Islet precursor cell (in vitro differentiated cells): ENCODE measurements at places on chromosomes 11 and 22.
A peak's percentile ranks its signal among the peaks of the same experiment; 100 is the strongest.

DNA sequence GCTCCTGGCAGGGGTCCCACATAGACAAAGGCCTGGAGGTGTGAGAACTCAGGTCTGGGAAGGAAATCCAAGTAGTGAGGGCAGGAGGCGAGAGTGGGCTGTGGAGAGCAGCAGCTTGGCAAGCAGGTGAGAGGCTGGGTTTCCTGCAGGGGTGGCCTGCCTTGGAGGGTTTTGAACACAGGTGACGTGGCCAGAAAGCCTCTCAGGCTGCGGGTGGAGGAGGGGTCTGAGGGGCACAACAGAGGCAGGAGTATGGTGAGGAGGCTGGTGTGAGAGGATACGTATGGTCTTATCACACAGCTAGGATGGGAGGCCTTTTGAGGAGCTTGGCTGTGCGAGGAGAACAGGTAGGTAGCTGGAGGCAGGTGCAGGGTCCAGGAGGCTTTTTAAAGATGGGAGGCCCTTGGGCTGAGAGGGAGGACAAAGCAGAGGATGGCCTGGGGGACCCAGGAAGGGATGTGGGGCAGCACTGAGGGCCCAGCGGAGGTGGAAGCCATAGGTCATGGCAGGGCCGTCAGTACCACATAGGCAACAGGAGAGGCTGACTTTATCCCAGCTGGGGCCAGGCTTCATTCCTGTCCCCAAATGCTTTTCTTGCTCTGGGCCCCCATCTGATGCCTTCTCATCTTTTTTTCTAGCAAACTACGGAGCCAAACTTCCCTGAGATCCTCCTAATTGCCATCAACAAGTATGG lies 84.4 kb downstream of the MYO7A start:
- no peak for DNase-seq

GRCh38 chr11:87083029-87083428 lies 45.3 kb downstream of the TMEM135 start:
- DNase-seq, result no peak

- no peak for DNase-seq
Observed at GRCh38 chr11:23480736-23481135, 620.5 kb upstream of the CCDC179 start.

- DNase-seq, result peak; percentile 76
Observed at GRCh38 chr11:94705891-94706615, 62.1 kb upstream of the AMOTL1 start.

DNA sequence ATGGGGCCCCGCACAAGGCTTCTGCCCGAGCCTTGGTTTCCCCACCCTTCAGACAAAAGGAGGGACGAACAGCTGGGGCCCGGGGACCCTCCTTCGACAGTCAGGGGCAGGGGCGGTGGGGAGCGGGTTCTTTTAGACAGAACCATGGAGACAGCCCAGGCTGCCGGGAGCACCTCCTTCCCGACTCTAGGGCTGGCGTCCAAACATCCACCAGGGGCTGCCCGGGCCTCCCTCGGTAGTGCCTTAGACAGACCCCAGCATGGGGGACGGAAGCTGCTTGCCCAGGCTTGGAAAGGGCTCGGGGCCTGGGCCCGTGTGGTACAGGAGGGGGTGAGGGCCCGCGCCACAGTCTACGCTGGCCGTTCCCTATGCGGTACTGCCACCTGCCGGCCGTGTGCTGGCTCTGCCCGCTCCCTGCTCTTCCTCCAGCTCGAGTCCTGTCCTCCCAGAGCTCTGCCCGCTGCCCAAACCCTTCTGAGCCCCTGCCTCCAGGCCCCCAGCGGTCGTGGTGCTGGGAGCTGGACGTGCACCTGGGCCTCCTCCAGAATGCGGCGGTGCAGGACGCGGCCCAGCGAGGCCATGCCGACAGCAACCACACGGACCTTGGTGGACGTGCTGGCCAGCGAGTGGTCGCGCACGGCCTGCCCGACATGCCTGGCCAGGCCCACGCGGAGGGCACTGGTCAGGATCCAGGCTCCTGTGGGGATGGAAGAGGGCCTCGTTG lies 20.1 kb downstream of the TSSC4 start:
- peak; percentile 81 for DNase-seq

DNA sequence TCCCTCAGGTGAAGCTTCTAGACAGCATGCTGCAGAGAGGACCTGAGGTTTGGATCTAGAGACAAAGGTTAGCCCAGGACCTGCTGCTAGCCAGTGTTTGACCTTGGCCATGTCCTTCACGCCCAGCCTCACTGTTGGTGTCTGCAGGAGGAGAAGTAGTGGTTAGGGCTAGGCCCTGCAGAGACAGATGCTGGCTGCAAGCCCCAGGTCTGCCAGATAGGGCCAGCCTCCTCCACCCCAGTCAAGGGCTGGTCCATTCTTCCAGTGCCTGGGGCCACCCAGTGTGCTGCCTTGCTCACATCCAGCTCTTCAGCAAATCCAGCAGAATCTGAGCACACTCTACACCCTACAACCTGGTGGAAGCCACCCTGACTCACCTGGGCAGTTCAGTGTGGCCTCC lies 21.5 kb upstream of the MIEF1 start:
- DNase-seq, result no peak
